Esophagus muscularis mucosa (tissue), 4 donors: ENCODE measurements at places on chromosomes 2 and 18.

DNA sequence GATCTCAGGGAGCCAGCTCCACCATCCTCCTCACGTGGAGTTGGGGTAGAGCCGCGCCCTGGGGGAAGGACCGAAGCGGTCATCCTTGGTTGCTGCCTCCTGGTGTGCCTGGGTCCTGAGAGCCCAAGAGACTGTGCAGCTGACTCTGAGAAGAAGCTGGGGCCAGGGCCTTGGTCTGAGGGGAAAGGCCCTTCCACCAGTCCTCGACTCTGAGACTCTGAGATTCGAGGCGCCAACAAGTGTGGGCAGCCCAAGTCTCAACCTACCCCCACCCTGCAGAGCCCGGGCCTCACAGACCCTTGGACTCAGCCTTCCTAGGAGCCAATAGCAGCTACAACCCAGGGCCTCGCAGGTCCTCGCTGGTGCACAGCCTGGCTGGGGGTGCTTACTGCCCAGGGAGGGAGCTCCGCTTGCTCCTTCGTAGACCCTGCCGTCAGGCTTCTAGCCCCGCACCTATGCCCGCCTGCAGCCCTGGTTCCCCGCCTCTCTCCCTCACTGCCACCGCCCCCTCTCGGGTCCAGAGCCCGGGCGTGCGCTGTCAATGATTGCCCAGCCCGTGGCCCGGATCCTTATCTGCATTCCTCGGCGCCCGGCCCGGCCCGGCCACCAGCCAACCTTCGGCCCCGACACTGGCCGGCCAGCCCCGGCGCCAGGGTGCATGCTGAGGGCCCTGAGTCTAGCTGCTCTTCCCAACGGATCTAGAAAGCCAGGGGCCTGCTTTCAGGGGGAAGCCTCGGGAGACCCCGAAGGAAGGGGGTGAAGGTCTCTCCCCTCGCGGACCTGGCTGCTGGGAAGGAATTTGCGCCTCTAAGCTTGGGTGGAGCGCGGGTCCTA, 2.0 kb downstream of the IHH start:
- H3K27ac ChIP-seq, result no peak overlapping the region
- H3K36me3 ChIP-seq, result no peaks in the 10 kb centered on the region
- H3K27me3 ChIP-seq, result peaks cover 58% of the 10 kb centered on the region
- no peak for DNase-seq
- peak overlapping the region; percentile 2 for H3K4me3 ChIP-seq

DNA sequence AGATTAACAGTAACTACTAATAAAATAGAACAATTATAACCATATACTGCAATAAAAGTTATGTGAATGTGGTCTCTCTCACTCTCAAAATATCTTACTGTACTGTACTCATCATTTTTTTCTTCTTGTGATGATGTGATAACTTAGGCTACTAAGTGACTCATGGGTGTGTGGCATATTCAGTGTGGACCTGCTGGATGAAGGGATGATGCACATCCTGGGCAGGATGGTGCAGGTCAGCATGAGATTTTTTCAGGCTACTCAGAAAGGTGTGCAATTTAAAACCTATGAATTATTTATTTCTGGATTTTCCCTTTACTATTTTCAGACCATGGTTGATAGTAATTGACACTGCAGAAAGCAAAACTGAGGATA, 90.7 kb downstream of the NCKAP5 start:
- H3K27me3 ChIP-seq, result no peaks in the 10 kb centered on the region
- no peak overlapping the region for H3K4me3 ChIP-seq
- no peaks in the 10 kb centered on the region for H3K36me3 ChIP-seq

GRCh38 chr2:17166506-17166905, 351.7 kb downstream of the RAD51AP2 start:
- H3K4me3 ChIP-seq, result no peak overlapping the region
- H3K27me3 ChIP-seq, result no peaks in the 10 kb centered on the region
- no peak for DNase-seq
- no peaks in the 10 kb centered on the region for H3K4me1 ChIP-seq
- H3K36me3 ChIP-seq, result no peaks in the 10 kb centered on the region
- no peak overlapping the region for H3K27ac ChIP-seq

- DNase-seq, result no peak
- H3K4me1 ChIP-seq, result peaks cover 9% of the 10 kb centered on the region
- no peaks in the 10 kb centered on the region for H3K36me3 ChIP-seq
Observed at GRCh38 chr18:79868811-79869541, 71.2 kb downstream of the KCNG2 start.

DNA sequence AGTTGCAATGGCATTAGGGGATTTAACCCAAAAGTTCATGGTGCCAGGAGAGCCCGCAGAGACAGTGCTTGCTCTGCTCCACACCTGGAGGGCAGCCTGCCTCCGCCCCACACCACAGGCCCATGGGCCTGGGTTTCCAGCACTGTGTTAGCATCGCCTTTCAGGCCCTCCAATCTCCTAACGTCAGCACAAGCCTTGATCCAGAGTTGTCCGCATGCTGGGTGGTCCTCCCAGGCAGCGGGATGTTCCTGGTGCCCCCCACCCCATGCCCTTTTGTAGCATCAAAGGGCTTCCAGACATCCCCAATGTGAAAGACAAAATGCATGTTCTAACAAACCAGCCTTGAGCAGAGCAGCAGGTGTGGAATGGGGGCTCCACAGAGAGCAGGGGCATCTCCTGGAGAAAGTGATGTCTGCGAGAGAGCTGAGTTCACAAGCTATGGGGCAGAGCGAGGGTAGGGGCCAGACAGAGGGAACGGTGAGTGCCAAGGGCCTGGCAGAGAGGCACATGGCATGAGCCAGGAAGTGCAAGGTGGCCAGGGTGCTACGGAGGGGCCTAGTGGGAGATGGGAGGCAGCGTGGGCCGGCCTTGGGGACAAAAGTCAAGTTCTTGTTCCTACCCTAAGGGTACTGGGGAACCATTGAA, 119.2 kb downstream of the CYP26B1 start:
- H3K27ac ChIP-seq, result no peak overlapping the region
- H3K4me3 ChIP-seq, result no peak overlapping the region
- no peaks in the 10 kb centered on the region for H3K27me3 ChIP-seq
- DNase-seq, result peak; percentile 86
- H3K4me1 ChIP-seq, result no peaks in the 10 kb centered on the region

DNA sequence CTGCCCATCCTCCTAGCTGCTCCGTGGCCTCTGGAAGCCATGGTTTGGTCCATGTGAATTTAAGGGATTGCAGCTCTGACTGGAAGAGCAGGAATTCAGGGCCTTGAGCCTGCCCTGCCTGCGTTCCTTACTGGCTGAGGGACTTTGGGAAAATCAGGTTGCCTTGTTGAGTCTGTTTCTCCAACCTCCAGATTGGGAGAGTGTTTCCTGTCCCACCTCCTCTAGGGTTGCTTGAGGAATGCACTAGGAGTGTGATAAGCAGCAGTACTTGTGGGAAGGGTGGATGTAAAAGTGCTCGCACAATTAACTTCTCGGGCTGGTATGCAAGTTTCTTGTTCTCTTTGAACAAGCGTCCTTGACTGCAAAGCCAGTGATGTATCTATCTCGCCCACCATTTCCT, 84.4 kb upstream of the YWHAQ start:
- H3K4me1 ChIP-seq, result no peaks in the 10 kb centered on the region
- H3K36me3 ChIP-seq, result no peaks in the 10 kb centered on the region
- no peak for DNase-seq
- no peak overlapping the region for H3K27ac ChIP-seq
- no peak overlapping the region for H3K4me3 ChIP-seq
